CD4-positive, alpha-beta T cell treated with Interleukin-10 for 1 hour (primary cell): ENCODE measurements at places on chromosomes 13 and 19.

GRCh38 chr19:6100284-6100915, 9.9 kb downstream of the RFX2 start:
- peak; percentile 34 for DNase-seq

GRCh38 chr19:19426799-19427198, 21.3 kb downstream of the GATAD2A start:
- no peak for DNase-seq

DNA sequence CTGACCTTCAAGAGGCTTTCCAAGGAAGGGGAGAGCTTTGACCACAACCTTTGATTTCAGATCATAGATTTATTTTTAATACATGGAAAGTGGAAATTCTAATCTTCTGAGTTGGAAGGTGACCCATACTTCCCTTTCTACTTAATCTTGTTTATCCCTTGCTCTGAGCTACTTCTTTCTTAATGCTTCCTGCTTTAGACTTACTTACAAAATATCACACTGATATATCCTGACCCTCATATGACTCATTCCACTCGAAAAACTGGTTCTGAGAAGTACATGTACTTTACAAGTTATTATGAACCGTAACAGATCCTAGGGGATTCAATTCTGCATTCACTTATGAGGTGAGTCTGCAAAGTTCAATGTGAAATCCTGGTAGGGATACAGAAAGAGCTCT, 76.2 kb upstream of the IRS2 start:
- DNase-seq = no peak

DNA sequence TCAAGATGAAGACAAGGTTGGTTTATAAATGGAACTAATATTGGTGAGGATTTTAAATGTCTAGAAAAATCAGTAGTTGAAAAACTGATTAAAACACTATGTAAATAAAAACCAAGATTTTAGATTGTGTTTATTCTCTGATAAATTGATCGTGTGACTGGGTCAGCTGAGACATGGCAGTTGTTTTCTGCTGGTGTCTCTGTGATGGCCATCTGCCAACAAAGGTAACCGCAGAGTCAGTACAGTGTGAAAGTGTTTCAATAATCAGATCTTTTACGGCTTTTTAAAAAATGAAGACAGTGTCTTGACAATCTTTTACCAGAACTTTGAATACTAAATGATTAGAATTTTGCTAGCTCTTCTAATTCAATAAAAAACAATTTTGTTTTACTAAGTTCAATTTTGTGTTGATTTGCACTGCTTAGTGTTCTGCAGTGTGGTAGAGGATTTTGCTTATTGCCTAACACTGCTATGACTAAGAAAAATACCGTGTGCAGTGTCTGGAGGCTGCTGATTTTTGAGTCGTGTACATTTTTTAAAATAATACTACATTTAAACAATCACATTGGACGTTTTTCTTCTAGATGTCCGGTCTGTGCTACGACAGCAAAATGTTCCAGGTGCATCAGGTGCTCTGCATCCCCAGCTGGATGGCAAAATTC, 32.7 kb upstream of the GPR183 start:
- DNase-seq = peak; percentile 79

GRCh38 chr19:33796164-33796875, at the start of gene KCTD15:
Gene KCTD15, plus strand, starts transcription at chr19:33796870. Its CDS starts 3,585 bp downstream, at chr19:33800455.
- DNase-seq = no peak

- no peak for DNase-seq
Measured at GRCh38 chr19:48659768-48660167, 13.0 kb downstream of the NTN5 start.

DNA sequence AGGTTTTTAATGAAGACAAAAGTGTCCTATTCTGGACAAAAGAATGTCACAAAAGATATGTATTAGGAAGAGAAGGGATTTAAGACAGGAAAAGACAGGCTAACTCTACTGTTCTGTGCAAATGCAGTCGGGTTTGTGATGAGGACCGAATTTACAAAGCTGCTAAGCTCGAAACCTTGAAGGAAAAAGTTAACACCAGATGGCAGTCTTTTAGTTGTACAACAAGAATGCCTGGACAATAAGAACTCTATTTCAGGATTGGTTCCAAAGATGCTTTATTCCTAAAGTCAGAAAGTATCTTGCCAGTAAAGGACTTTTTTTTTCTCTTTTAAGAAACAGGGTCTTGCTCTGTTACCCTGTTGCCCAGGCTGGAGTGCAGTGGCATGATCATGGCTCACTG, 51.1 kb downstream of the HS6ST3 start:
- no peak for DNase-seq

GRCh38 chr19:48752496-48753365, at the start of gene FUT1:
Gene FUT1, minus strand, starts transcription at chr19:48752641. Its CDS starts 1,360 bp downstream, at chr19:48751281.
- peak; percentile 42 for DNase-seq

GRCh38 chr13:94335761-94336526, 143.5 kb downstream of the DCT start:
- DNase-seq = no peak

DNA sequence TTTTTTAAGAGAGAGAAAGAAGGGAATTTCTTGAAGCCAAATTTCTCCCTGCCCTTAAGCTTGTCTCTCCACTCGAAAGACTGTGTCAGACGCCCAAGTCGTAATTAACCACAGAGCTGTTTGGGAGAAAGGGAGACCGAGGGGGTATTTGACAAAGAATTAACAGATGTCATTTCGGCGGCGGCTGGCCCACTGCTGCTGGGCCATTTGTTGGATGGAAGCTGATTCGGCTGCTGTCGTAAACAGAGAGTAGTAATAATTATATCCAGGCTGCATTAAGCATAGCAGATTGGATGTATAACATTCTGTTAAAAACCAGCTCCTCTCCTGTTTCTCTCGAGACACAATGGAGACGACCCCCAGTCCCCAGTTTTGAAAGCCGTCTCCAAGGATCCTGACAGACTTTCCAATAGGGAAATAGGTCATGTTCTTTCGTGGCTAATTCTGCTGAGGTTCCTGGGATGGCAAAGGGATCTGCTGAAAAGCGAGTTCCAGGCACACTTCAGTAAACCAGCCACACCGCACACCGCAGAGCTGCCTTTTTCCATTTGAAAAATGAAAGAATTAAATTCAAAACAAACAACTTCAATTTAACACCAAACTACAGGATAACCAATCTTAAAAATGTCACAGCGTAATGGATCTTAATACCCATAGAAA, 71.5 kb downstream of the KCTD15 start:
- DNase-seq = no peak

- no peak for DNase-seq
Measured at GRCh38 chr13:65917731-65918130, 1312.4 kb downstream of the PCDH9 start.

DNA sequence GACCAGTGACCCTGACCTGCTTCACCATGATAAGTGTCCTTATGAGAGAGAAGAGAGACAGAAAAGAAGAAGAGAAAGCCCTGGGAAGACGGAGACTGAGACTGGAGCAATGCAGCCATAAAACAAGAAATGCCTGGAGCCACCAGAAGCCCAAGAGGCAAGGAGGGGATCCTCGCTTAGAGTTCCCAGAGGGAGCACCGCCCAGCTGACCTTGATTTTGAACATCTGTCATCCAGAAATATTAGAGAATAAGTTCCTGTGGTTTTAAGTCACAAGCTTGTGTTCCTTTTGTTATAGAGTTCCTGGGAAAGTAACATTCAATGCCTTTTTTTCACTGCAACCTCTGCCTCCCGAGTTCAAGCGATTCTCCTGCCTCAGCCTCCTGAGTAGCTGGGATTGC, 20.2 kb downstream of the CERS1 start:
- no peak for DNase-seq

GRCh38 chr13:45162194-45162593, 38.7 kb downstream of the KCTD4 start:
- DNase-seq = no peak

DNA sequence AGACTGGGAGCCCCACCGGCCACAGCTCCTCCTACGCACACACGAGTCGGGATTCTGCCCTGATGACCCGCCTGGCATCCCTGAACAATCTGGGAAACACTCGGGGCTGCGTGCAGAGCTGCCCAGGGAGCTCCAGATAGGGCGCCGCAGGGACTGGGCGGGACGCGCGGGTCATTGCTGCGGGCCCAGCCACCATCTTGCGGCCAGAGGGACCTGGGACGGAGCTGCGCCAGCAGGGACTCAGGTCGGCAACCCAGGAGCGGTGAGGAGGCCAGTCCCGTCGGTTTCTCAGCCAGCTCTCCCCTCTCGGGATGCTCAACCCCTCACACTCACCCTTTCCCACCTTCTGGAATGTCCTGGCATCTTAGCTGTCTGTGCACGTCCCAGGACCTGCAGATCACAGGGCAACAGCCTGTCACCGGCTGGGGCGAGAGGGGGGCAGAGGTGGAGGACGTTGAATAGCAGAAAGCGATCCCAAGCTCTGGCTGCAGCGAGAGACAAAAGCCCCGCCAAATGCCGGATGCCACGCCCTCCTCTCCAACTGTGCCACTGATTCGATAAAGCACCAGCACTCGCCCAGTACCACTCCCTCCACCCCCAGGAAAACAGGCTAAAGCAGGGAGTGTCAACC, 20.4 kb upstream of the ZNF91 start:
- no peak for DNase-seq

DNA sequence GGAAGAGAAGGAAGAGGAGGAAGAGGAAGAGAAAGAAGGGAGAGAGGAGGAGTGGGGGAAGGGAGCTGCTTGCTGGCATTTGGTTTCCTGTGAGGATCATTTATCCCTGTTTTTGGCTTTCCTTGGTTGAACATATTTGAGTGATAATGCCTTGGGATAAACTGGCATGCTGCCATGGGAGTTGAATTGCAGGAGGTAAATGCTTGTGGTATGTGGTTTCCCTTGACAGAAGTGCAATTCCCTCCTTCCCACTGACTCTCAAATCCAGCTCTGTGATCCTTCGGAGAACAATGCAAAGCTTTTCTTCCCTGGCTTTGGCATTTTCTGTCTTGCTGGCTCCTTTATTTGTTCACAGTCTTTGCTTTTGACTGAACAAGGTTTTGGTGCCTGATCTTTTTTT, 27.2 kb upstream of the CBY2 start:
- DNase-seq = no peak

DNA sequence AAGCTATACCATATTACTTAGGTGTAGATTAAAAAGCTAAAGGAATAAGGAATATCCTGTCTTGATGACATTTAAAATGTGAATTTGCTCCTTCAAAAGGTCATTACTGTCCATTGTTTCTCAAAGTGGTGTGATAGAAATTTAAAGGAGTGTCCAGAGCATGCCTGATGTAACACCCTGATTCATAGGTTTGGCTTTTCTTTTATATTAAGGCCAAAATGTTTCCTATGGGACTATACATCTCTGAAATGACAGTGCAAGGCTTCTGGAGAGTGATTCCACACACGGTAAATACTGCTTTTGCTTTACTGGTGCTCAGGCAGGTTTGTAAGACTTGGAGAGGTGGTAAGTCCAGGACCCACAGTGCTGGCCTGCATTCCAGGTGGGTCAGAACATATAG, 289.9 kb downstream of the RFC3 start:
- DNase-seq = no peak

GRCh38 chr13:65642996-65643395, 1587.1 kb downstream of the PCDH9 start:
- no peak for DNase-seq

GRCh38 chr13:96011291-96011872, 41.8 kb downstream of the UGGT2 start:
- no peak for DNase-seq

DNA sequence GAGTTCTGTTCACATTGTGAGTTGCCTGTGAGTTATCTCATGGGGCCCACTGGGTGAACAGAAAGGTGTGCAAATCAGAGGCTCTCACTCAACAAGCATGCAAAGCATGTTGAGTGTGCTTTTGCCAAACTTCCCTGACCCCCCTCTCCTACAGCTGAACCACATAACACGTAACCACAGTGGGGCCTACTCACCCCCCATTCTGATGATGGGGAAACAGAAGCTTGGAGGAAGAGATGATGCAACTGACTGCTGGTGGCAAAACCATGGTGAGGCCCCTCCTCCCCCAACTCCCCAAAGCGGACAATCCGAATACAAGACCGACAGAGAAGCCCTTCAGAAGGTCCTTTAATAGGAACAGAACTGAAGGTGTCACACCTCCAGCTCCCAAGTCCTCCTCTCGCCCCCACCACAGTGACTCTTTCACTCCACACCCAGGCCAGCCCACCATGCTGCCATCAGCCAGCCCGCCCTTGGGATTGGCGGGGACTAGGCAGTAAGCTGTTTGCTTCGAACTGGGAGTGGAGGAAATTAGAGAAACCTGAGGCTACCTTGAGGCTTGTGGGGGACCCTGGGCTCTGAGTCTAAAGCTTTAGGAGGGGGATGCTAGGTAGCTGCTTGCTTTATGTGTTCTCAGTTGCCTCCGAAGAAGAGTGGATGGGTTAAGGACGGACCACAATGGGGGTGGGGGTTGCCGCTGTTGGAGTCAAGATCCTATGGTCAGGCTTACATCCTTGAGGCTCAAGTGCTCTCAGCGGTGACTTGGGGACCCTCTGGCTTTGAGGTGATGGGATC, 3.8 kb downstream of the ZNF784 start:
- peak; percentile 32 for DNase-seq

GRCh38 chr13:20118268-20119140, 42.3 kb downstream of the GJA3 start:
- no peak for DNase-seq

DNA sequence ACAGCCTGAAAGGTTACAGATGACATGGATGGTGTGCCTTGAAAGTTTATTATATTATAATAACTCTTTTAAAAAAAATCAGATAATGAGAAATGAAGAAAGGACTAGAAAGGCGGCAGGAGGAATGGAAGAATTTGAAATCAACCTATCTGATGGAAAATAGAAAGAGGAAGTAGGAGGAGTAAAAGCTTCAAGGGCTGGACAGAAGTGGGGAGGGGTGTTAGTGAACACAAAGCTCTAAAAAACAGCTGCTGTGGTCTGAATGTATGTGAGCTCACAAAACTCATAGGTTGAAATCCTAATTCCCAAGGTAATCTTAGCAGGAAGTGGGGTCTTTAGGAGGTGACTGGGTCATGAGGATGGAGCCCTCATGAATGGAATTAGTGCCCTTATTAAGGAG, 19.5 kb downstream of the CCDC70 start:
- DNase-seq = no peak

- DNase-seq = no peak
Measured at GRCh38 chr13:80754441-80754840, 413.5 kb upstream of the SPRY2 start.

DNA sequence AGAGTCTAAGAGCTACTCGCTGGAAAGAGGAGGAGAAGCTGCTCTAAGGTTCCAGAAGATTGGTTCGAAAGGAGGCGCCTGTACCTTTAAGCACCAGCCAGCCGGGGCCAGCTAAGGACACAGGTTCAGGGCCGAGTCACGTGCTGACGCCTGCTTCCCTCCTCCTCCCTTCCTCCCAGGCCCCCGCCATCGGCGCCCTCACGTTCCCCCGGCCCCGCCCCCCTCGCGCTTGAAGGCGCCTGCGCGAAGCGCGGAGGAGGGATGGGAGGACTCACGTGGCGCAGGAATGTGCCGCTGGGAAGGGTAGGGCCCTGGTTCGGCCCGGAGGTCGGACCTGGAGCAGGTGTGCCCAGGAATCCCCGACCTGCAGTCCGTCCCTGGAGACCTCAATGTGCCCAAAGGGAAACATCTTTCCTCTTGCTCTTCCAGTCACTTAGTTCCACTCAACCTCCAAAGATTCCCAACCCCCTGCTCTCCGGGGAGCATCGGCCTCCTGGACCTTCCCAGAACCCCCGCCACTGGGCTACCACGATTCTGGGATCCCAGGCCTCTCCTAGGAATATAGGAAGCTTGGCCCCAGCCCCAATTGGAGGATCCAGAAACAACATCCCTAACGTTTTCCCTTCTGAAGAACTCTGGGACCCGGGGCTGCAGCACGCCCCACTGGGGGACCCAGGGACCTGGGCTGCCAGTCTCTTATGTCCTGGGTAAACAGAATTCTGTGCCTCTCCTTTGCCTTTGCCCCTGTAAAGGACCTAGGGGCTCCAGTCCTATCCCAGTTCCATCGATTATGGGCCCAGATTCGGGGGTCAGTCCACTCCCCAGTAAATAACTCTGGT, 2.5 kb downstream of the DBP start:
- DNase-seq = peak; percentile 93

- no peak for DNase-seq
Measured at GRCh38 chr13:101157261-101157660, 259.0 kb downstream of the NALCN start.
